EH (cell line): ENCODE measurements at places on chromosomes 7 and 10.

- DNase-seq, result no peak
Measured at GRCh38 chr10:9833942-9834341, 1183.7 kb upstream of the CELF2 start.

DNA sequence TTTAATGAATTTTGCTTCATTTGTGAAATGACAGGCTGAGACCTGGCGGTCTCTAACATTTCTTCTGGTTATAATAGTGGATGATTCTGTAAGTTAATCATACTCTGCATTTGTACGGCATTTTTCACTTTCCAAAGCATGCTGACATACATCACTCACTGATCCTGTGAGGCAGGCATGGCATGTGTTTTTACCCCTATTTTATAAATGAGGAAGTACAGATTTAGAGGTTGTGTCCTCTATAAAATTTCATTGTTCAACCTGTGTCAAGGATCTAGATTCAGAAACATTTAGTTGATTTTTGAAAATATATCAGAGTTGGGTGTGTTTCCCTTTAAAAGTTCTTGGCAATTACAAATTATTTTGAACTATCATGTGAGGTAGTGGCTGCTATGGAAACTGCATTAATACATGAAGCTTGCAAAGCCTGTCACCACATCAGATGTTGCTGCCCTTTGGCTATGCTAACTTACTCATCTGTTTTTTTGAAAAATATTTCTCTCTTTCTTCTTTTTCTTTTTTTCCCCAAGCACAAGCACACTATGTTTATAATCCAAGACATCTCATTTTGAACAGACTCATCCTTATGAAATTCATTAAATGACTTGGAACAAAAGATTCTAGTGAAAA, 172.7 kb downstream of the GNAI1 start:
- peak; percentile 79 for DNase-seq

GRCh38 chr7:114085313-114085591, 166.4 kb upstream of the PPP1R3A start:
- no peak for DNase-seq

GRCh38 chr7:28606421-28606820, 194.1 kb downstream of the CREB5 start:
- no peak for DNase-seq

GRCh38 chr7:116525913-116526861, 1.4 kb downstream of the CAV1 start:
- peak; percentile 91 for DNase-seq

DNA sequence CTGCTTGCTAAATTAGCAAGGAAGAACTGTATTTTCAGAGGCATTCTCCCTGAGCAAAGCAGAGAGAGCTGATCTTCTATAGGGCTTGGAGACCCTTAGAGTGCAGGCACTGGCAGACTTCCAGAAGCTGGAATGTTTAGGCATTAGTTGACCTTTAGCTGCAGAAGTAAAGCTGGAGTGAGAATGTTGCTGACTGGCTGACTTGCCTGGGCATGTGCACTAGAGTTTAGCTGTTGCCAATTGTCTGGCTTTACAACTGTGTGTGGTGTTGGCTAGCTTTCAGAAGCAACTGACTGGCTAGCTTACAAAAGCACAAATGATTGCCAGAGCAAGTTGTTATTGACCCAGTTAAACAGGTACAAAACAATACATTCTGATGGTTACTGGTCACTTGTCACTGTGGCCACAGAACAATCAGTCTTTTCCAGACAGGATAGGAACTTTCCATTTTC, 25.1 kb downstream of the FAM13C start:
- DNase-seq, result peak; percentile 32

DNA sequence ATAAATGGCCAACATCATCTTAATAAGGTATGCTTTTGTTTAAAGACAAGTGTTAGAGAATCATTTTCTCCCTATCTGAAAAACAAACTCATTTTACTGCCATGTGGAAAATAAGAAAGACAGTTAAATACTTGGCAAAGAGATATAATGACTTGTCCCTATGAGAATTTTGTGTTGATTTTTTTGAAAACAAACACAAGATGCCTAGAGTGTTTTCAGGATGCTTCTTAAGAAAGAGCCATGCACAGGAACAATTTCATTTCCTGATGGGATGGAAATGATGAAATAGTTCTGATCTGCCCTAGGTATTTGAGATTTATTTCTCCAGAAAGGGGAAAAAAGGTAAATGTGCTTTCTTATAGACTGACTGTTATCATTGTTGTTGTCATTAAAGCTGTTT, 237.5 kb upstream of the GNAI1 start:
- peak; percentile 25 for DNase-seq

- no peak for DNase-seq
Measured at GRCh38 chr7:41130086-41130485, 572.8 kb downstream of the INHBA start.

DNA sequence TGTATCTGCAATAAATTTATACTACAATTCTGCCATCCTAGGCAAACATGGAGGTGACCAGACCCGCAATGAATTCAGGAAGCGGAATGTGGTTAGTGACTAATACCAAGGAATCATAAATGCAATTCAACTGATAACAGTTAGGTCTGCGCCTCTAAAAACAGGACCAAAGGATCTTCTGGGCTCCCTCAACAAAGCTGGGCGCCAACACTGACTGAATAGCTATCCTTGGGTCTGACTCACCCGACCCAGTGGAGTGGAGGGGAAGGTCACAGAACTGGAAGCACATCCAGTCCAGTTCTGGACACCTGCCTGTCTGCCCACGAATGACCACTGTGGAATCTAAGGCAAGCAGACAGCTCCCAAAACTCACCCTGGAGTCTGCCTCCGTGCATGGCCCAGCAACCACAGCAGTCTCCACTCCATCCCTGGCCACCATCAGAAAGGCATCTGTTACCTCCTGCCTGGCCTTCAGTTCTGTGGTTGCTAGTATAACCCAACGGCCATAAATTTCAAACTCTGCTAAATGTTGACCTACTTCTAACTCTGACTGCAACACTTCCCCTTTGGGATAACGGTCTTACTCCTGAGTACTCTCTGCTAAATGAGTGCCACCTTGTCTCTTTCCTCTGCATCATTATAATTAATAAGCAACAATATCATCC, 43.0 kb upstream of the DLX6 start:
- DNase-seq, result peak; percentile 1

DNA sequence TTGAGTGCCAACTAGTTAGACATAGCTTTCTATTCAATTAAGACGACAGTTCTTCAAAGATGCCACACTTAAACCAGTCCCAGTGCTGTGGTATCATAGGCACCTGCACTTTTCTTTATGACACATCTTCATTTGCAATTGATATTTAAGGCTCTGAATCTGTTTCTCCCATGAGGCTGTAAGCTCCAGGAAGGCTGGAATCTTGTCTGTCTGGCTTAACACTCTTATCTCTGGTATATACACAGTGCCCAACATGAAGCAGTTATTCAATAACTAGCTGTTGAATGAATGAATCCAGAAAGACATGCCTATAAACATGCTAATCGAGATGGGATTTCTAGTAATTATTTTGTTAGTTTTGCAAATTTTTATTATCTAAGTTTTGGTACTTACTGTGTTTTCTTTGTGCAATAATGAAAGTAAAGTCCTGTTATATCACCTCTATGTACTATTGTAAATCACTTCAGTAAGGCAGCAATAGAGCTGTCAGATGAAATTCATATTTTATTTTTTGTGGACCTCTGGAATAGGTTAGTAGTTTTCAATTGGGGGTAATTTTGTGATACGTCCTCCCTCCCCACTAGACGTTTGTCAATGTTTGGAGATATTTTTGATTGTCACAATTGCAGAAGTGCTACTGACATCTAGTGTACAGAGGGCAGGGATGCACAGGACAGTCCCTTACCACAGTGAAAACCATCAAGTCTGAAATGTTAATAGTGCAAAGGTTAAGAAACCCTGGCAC, 51.3 kb upstream of the STEAP4 start:
- DNase-seq, result no peak

DNA sequence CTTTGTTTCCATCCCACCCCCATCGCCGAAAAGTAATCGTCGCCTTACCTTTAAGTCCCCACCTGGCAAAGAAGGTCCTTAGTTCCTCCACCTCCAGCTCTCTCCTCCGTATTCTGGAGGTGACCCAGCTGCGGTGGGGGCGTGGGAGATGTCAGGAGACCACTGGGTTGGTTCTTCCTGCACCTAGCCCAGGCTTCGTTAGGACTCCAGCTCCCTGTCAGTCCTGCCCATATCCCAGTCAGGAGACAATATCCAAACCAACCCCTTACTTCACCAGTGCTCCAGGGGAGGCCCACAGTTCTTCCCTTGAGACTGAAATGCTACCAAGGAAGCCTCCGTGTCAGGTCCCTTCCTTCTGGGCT, 693 bp downstream of the ADIRF start:
- no peak for DNase-seq

DNA sequence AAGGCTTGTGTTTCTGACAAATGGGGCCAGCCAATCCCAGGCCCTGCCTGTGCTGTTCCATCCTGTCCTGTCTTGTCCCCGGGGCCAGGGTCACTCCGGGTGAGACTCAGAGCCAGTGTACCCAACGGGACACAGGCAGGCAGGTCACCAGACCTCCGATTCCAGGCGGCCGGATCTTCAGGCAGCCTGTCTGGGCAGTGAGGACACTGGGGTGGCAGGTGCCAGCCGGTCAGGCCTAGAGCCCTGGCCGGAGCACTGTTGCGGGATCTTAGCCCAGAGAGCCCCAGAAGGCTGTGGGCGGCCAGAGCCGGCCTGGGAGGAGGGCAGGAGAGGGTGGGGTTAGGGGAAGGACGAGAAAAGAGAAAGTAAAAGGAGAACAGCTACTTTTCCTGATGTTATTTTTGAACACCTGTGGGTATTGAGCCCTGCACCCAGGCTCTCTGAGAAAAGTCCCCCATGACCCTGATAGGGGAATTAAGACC, 134.3 kb upstream of the TNRC18 start:
- peak; percentile 33 for DNase-seq

DNA sequence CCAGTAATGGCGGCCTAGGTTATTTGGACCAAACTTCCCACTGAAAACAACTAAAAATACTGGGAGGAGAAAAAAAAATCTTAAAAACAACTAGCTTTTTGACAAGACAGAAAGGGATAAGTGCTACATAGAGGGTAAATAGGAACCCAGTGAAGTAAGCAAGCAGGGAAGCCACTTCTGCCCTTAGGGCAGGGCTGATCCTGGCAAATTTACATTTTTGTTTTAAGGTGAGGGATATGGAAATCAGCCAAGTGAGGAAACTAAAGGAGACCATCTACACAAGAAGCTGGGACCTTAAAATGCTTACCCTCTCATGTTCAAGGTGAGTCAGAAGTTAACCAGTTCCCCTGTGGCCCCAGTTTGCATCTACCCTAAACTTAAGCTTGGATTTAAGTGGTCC, 46.5 kb upstream of the CYCS start:
- DNase-seq, result no peak

DNA sequence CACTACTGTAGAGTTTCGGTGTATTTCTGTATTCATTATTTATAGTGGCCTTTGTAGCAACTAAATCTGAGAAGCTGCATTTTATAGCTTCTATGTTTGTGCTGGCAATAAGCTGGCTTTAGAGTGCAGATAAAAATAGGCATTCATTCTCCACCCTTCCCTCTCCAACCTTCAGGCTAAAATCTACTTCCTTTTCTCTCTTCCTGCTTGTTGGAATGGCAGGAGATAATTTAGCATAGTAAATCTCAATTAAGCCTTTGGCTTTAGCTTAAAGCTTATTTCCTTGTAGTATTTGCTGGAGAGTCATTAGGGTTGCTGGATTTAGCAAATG, 58.5 kb downstream of the CPVL start:
- no peak for DNase-seq
